T47D (cell line): ENCODE measurements at places on chromosomes 12 and 14.

- DNase-seq = no peak
Observed at GRCh38 chr12:57190037-57190436, 26.6 kb upstream of the NXPH4 start.

GRCh38 chr12:124667506-124668326 lies 100.3 kb upstream of the NCOR2 start:
- DNase-seq = no peak

DNA sequence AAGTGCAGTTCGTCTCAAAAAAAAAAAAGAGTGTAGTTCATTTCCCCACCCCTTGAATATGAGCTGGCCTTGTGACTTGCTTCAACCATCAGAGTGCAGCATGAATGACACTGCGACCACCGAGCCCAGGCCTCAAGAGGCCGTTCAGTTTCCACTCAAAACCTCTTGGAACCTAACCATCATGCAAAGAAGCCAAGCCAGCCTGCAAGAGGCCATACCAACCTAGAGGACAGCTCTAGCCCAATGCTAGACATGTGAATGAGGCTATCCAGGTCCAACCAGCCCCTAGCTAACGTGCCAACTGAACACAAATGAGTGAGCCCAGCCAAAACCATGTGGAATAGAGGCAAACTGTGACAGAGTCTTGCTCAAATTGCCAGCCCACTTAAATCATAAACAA lies 29.7 kb downstream of the R3HDM2 start:
- DNase-seq = no peak

DNA sequence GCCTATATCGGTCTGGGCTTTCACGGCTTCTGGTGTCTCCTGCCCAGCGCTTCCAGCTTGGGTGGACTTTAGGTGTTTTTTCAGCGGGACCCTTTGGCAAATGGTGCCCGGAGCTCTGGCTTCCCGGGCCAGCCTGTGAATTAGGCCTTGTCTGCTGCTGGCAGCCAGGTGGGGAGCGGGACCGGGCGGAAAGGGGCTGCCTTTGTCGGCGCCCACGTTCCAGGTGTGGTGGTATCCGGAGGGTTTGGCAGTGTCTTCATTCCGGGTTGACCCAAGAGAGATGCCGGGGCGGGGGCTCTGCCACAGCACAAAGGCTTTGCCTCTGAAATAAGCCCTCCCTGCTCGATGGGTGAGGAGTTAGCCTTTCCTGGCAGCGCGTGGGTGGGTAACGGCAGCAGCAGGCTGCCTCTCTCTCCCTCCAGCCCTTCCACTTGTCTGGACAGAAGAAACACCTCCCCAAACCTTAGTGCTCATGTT lies 9.5 kb downstream of the RFLNA start:
- DNase-seq = no peak

- no peak for DNase-seq
Observed at GRCh38 chr12:108576660-108577234, 14.4 kb downstream of the ISCU start.

DNA sequence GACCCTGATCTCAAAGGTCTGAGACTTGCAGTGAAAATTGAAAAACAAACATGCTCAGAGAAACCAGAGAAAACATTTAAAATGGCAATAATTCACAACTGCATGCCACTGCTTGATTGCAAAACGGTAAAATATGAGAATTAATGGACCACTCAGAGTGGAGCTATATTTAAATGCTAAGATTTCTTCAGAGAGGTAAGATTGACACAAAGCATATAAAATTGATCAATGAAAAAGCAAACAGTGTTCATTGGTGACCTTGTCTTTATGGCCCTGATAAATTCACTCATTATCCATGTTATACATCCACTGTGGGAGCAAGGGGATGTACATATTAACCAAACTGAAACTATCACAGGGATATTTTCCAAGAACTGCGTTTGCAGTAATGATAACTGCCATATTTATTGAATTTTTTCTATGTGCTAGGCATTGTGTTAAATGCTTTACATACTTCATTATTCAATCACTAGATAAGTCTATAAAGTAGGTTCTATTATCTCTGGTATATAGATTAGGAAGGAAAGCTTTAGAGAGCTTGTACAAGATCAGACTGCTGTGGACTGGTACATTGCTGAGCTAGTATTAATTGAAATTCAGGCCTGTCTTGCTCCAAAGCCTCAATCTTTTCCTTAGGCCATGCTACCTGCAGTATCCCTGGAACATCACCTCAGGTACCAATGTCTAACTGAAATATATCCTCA lies 113.9 kb upstream of the LMO3 start:
- DNase-seq = no peak

GRCh38 chr12:51898506-51898905 lies 8.8 kb upstream of the ACVRL1 start:
- DNase-seq = no peak

GRCh38 chr14:36221112-36221511 lies 44.6 kb upstream of the PTCSC3 start:
- no peak for DNase-seq

DNA sequence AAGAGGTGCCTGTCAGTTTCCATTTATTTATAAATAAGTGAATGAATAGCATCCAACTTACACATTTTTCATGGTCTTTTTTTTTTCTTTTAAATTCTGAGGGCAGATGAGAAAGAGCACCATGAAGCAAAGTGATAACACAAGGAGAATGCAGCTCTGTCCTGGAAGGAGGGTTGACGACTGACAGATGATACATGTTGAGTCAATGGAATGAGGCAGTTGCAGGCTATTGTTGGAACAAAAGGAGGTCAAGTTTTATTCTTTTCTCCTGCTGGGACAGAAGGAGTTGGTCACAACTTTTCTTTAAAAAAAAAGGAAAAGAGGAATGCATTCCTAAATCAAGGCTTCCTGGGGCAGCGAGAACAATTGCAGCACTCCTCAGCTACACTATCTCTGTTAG lies 119.9 kb upstream of the PLEKHG7 start:
- DNase-seq = no peak
